NCI-H187 treated with DMSO at 0.1 percent for 48 hours (cell line): ENCODE measurements at places on chromosomes 5 and 9.

GRCh38 chr5:37668524-37669047 lies 171.3 kb downstream of the GDNF start:
- DNase-seq = peak; percentile 44

GRCh38 chr5:13944560-13945199 lies at the start of gene DNAH5:
DNAH5 (minus strand) TSS chr5:13944688; CDS start chr5:13944438, 250 bp downstream.
- no peak for DNase-seq

- DNase-seq = no peak
Measured at GRCh38 chr9:20740929-20741582, 57.0 kb downstream of the FOCAD start.

DNA sequence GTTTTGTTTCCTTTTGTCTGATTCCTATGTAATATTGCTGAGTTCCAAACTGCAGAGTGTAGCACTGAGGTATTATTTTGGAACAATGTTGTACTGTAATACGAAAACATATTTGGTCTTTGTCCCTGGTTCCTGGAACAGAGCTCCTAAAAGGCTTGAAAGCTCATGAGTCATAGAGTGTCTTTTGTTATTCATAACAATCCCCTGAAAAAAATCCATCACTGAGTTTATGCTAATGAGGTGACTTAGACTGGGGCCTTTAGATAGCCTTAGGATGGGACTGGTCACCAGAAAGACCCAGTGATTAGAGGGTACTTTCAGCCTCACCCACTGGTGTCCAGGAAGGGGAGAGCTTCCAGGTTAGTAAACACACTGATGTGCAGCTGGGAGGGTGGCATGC lies 132.7 kb upstream of the POU5F2 start:
- DNase-seq = no peak

- DNase-seq = no peak
Measured at GRCh38 chr5:173235499-173236394, 741 bp upstream of the NKX2-5 start.

DNA sequence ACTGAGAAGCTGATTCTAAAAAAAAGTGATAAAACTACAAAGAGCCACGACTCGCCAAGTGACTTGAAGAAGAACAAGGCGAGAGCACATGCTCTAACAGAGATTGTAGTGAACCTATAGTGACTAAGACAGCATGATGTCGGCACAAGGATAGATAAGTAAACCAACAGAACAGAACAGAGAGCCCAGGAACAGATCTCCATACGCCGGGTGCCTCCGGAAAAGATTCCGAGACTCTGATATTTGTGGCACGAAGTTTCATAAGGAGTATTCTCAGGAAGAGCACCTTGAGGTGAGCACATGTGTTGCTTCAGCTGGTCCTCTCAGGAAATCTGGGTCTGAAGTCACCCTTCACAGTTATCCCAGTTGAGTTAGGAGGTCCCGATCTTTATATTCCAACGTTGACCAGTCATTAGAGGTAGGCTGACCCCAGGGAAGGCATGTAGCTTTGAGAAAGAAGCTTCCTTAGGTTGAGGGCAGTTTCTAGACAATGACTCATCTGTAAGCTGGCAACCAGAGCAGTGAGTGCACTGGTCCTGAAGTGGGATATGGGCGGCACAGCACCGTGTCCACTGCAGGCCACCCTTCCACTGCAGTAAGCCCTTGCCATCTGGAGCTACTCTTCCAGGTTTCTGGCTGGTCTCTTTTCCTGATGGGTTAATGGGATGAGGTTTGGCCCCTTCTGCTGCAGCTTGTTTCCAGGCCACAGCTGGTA lies 13.6 kb upstream of the CLK4 start:
- DNase-seq = no peak
